ENCODE measurements at places on chromosomes 12 and 14.

GRCh38 chr14:28373721-28374120 is 392.9 kb upstream of the FOXG1 start:
- DNase-seq = no peak

DNA sequence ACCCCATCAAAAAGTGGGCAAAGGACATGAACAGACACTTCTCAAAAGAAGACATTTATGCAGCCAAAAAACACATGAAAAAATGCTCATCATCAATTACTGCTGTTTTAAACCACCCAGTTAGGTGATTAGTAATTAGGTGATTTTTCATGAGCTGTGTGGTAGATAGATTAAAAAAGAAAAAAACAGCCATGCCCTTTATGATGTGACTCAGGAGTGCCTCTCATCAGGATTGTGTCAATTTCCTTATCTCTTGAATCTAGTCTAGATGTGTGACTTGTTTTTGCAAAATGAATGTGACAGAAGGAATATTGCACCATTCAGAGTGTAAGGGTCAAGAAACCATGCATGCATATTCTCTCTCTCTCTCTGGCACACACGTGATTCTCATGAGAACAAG is 5.7 kb downstream of the OR10A7 start:
- no peak for DNase-seq

DNA sequence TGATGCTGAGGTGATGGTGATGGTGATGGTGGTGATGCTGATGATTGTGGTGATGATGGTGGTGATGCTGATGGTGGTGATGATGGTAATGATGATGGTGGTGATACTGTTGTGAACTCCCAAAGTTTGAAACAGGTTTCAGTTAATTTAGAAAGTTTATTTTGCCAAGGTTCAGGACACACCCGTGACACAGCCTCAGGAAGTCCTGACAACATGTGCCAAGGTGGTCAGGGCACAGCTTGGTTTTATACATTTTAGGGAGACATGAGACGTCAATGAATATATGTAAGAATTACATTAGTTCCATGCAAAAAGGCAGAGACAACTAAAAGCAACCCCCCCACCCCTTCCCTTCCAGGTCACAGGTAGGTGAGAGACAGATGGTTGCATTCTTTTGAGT is 112.8 kb upstream of the EVL start:
- no peak for DNase-seq

DNA sequence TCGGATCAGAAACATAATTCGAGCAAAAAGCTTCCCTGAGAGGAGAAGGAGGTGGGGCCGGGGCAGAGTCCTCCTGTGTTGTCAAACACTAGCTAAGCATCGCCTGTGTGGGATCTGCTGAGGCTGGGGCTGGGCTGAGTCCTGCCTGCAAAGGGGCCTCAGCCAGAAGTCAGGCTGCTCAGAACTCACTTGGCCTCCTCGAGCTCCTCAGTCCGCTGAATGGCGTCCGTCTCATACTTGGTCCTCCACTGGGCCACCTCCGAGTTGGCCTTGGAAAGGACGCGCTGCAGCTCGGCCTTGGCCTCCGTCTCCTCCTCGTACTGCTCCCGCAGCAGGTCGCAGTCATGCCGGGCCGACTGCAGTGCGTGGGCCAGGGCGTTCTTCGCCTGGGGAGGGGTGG is 9.9 kb upstream of the MYH6 start:
- no peak for DNase-seq

DNA sequence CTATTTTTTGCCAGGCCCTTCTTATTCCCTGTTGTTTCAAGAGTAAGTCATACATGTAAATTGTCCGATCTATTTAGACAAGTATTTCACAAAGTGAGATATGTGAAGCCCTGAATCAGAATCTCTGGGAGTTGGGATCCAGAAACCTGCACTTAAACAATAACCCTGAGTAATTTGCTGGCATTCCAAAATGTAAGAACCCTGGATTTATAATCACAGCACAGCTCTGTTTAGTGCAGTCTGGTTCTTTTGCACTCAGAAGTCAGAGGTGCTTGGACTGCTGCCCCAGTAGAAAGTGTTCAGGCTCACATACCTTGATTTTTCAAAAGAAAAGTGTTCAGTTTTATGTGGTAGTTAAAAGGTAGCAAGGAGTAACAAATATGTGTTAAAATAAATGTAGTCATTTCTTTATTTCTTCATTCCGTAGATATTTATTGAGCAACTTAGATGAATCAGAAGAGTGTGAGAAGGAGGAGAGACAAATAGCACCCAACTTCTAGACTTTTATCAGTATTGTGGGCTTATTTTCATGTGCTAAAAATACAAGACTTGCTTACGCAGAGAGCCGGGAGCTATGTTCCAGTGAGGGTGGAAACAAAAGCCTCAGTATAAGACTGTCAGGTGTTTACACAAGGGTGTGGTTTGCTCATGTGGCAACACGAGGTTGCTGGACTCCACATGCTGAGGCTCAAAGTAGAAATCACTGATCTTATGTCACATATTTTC is 70.1 kb downstream of the SYNE2 start:
- DNase-seq = no peak

DNA sequence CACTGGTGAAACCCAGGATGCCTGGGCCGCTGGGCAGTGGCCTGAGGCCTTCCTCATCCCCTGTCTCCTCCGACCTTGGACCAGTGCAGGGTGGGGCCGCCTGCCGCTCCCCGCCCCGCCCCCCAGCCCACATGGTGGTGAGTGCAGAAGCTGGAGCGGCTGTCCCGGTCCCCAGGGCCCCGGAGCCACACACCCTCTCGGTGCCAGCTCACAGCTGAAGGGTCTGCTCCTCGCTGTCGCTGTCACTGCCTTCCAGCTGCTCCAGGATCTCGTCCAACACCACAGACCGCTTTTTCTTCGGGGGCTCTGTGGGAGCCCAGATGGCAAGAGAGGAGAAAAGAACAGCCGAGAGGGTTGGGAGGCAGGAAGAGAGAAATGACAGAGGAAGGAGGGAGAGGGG is 143.1 kb downstream of the RBM19 start:
- DNase-seq = no peak

DNA sequence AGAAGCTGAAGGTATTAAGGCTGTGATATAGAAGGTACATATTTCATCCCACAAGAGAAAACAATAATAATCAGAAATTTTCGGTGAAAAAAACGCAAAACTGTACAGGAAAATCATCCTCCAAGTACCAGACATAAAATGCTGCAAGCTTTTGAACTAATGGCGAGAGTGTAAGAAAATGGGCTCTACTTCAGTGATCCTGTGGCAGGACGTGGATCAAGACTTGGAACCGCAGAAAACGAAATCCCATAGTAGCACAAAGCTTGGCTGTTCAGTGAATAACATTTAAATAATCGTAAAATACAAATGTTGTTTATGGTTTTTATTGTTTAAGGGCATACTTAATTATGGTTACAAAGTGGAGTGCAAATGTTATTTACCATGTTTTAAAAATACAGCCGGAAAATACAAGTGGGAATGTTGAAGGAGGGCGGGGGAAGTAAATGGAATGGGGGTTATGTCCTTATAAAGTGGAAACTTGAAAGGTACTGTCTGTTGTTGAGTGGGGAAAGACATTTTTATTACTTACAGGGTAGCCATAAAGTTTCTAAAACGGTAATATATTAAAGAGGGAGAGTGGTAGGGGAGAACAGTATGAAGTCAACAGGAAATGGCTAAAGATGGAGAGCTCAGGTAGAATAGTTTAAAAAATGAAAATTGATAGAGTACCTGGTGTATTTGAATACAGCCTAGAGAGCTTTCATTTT is 1.1 kb downstream of the SMIM10L1 start:
- no peak for DNase-seq

Measured in activated CD8-positive, alpha-beta memory T cell treated with anti-CD3 and anti-CD28 coated beads for 4 hours (primary cell).